ENCODE measurements at places on chromosomes 12 and 14.

DNA sequence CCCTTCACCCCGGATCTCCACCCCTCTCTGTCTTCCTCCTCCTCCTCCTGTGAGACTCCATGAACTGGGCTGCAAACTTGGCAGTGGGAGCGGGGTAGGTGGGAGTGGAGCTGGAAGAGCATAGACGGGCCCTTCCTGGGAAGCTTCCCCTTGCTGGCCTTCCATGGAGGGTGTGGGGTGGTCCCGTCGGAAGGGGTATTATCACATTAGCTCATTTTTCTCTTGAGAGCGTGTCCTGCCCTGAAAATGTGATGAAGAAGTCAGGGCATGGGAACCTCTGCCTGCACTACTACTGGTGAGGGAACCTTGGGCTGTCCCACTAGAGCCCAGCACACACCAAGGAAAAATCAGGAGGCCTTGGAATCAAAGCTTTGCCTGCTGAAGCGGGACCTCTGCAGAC is 66.5 kb downstream of the CACNA1C start:
- no peak for DNase-seq

DNA sequence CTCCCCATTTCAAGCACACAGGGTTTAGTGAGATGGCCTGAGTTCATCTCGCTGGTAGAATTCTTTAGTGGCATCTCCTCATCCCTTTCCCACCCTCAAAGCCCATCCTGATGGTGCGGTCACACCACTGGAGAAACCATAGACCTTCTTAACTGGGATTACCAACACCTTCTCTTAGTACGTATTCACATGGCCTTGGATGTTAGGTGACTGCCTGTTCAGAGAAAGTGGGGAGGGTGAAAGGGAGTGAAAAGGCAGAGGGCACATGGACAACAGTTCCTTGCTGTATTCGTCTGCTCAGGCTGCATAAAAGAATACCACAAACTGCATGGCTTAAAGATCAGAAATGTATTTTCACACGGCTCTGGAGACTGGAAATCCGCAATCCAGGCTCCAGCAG is 306.1 kb downstream of the ZFP36L1 start:
- no peak for DNase-seq

DNA sequence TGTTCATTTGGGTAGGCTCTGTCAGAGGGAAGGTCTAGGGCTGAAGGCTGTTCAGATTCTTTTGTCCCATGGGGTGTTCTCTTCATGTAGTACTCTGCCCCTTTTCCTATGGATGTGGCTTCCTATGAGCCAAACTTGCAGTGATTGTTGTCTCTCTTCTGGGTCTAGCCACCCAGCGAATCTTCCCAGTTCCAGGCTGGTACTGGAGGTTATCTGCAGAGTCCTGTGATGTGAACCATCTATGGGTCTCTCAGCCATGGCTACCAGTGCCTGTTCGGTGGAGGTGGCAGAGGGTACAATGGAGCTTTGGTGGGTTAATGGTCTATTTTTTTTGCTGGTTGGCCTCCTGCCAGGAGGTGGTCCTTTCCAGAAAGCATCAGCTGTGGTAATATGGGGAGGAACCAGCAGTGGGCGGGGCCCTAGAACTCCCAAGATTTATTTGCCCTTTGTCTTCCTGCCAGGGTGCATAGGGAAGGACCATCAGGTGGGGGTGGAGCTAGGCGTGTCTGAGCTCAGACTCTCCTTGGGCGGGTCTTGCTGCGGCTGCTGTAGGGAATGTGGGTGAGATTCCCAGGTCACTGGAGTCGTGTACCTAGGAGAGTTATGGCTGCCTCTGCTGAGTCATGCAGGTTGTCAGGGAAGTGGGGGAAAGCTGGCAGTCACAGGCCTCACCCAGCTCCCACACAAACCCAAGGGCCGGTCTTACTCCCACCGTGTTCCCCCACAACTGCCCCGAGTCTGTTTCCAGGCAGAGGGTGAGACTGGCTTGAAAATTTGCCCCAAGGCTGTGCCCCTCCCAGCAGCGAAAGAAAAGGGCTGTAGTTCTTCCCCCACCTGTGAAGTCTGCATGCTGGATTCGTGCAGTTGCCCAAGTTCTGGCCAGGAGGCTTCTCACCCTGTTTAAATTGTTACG is 17.5 kb downstream of the MTRFR start:
- DNase-seq, result no peak

DNA sequence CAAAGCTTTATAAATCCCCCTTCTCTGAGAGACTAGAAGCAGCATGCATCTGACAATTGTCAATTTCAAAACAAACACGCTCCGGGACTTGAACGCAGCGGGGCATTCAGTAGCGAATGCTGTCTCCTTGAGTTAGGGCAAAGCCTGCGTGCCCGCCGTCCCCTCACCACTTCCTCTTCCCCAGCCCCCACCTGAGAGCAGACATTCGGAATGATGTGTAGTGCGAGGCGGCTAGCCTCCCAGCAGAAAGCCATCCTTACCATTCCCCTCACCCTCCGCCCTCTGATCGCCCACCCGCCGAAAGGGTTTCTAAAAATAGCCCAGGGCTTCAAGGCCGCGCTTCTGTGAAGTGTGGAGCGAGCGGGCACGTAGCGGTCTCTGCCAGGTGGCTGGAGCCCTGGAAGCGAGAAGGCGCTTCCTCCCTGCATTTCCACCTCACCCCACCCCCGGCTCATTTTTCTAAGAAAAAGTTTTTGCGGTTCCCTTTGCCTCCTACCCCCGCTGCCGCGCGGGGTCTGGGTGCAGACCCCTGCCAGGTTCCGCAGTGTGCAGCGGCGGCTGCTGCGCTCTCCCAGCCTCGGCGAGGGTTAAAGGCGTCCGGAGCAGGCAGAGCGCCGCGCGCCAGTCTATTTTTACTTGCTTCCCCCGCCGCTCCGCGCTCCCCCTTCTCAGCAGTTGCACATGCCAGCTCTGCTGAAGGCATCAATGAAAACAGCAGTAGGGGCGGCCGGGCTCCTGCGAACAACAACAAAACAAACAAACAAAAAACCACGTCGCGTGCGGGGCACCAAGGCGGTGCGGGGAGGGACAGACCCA is 2.2 kb downstream of the PRMT8 start:
- DNase-seq, result no peak

- no peak for DNase-seq
These were observed 161.7 kb downstream of the SLC15A4 start for GRCh38 chr12:128662101-128662500.

- no peak for DNase-seq
These were observed 245.6 kb upstream of the ATP2B1 start for GRCh38 chr12:89954259-89954658.

DNA sequence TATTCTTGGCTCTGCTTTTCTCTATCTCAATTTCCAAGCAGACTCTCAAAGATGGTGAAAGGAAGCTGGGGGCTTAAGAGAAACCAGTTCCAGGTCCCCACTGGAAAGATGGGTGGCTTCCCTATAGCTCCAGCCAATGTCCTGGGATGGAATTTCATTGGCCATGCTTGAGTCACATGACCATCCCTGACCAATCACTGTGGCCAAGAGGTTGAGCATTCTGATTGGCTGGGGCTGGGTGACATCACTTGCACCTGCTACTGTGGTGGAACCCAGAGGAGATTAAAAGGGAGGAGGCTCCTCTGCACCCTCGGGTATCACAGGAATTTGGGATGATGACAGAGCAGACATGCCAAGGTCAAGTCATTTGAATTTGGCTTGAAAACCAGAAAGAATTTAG is 436.5 kb downstream of the TMEM132D start:
- DNase-seq, result no peak

DNA sequence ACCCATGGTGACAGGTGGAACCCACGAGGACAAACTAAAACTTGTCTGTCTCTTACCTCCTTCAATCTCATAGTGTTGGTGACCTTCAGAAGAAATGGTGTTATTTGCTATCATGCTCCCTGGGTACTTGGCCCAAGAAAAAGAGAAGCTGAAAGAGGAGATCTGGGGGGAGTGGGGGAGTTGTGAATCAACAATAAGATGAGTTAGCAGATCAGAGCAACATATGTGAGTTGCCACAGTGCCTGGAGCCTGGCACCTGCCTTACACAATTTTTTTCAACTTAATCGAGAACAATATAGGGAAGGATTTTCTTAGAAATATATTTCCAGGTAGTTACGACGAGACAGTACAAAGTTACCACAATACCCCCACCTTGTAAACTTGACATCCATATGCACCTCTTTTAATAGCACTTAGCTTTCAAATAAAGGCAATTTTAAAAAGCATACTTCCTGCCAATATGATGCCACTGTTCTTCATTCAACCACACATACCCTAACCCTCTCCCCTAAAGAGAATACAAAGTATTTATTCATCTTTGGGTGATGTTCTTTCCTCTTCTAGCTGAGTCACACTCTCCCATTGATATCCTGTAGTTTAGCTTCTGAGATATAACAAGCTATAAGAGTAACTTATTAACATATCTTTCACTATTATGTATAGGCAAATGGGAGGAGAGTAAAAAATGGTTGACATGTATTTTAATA is 424.1 kb upstream of the OR4E1 start:
- no peak for DNase-seq

GRCh38 chr12:57452937-57453509 is 2.1 kb upstream of the INHBE start:
- peak; percentile 56 for DNase-seq

GRCh38 chr12:66119870-66120241 is 10.7 kb downstream of the LLPH start:
- no peak for DNase-seq

GRCh38 chr12:116299665-116300328 is 22.3 kb upstream of the MED13L start:
- no peak for DNase-seq

GRCh38 chr12:107461222-107461975 is 224.2 kb upstream of the PWP1 start:
- DNase-seq, result no peak

GRCh38 chr14:100781952-100782351 is 44.0 kb upstream of the MEG3 start:
- DNase-seq, result no peak

DNA sequence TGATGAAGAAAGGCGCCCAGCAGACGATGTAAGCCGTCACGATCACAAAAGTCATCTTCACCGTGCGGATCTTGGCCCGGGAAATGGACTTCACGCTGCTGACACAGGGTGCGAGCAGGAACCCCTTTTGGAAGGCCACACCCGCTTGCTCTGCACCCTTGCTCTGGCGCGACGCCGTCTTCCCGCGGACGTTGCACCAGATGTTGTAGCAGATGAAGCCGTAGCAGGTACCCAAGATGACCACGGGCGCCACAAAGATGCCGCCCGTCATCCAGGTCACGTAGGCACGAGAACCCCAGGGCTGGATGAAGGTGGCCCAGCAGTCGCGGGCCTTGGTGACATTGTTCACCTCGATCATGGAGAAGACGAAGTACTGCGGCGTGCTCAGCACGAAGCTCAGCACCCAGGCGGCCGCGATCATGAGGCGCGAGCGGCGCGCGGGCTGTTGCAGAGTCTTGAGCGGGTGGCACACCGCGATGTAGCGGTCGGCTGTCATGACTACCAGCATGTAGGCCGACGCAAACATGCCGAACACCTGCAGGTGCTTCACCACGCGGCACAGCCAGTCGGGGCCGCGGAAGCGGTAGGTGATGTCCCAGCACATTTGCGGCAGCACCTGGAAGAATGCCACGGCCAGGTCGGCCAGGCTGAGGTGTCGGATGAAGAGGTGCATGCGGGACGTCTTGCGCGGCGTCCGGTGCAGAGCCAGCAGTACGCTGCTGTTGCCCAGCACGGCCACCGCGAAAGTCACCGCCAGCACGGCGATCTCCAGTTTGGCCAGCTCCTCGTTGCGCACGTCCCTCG is 890 bp downstream of the AVPR1A start:
- DNase-seq, result no peak

GRCh38 chr12:47360771-47361388 is 281.1 kb upstream of the AMIGO2 start:
- DNase-seq, result no peak

- no peak for DNase-seq
These were observed 457.6 kb downstream of the EGLN3 start for GRCh38 chr14:33493266-33493665.

DNA sequence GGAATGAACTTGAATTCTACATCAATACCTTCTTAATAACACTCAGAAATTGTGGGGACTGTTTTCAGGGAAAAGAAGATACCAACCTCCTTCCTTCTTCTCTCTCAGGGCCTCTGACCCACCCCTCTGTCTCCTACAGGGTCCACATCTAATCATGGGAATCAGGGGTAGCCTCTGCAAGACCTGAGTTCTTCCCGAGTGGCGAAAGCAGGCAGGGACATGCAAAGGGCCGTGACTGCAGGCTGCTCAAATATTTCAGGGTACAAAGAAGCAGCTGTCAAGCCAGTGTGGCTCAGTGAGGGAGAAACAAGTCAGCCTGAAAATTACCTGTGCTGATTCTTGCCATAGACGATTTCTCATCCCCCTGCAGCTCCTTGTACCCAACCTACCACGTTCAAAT is 123.1 kb upstream of the PARP11 start:
- no peak for DNase-seq

- no peak for DNase-seq
These were observed 179.2 kb upstream of the RTL1 start for GRCh38 chr14:101082436-101083384.

- DNase-seq, result no peak
These were observed 962.0 kb upstream of the NOVA1 start for GRCh38 chr14:27559848-27560247.

- no peak for DNase-seq
These were observed 160.9 kb downstream of the SPTSSA start for GRCh38 chr14:34300882-34301734.

- DNase-seq, result no peak
These were observed 177.3 kb upstream of the CDKN3 start for GRCh38 chr14:54219261-54220070.

GRCh38 chr12:26156201-26156871 is 31.5 kb upstream of the BHLHE41 start:
- no peak for DNase-seq

DNA sequence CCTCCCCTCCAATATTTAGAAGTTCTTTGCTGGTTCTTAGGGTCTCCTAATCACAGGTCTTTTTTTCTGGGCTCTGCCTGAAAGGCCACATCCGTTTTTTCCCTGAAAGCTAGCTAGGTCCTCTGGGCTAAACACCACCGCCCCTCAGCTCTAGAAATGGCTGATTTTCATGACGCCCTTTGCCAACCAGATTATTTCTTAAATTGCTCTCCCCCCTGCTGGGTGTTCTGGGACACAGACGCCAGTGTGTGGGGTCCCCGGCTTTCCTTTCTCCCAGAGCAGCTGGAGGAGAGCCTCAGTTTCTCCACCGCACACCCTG is 45.3 kb upstream of the ATP23 start:
- DNase-seq, result no peak

- DNase-seq, result no peak
These were observed 412 bp downstream of the FGFR1OP2 start for GRCh38 chr12:26938701-26939062.

DNA sequence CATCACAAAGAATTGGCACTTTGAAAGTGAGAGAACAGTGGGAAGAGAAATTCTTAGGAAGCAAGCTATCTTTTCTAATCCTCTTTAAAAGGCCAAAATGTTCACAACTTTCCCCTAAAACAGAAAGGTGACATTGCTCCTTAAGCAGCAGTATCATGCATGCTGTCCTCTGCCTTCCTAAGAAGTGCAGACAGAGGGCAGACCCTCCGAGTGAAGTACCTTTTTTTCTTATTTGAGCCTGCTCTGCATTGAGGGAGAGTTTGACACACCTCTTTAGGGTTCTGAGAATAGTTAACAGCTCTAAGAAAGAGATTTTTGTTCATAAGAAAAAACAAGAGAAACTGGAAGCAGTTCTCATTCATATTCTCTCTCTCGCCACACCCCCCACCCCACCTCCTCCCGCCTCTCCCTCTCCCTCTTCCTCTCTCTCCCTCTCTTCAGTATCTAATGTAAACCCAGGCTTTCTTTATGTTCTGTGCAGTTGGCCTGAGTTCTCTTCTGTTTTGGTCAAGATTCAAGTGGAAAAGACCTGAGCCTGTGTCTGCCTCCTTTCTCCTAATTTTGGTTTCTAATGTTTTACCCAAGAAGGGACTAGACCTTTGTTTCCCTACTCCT is 709.1 kb downstream of the DIO2 start:
- DNase-seq, result no peak

Data from activated CD4-positive, alpha-beta T cell treated with anti-CD3 and anti-CD28 coated beads for 24 hours (primary cell).